Neural crest cell (in vitro differentiated cells): ENCODE measurements at places on chromosomes 6 and 20. TPM values are rescaled to one million over a fixed set of nuclear protein-coding genes. Genes with fewer than 3 reads are reported as not detected.

- DNase-seq = no peak
Measured at GRCh38 chr20:9689041-9689440, 149.8 kb downstream of the PAK5 start.

GRCh38 chr6:36714511-36714910 is 16.9 kb downstream of the RAB44 start:
- no peak for DNase-seq

DNA sequence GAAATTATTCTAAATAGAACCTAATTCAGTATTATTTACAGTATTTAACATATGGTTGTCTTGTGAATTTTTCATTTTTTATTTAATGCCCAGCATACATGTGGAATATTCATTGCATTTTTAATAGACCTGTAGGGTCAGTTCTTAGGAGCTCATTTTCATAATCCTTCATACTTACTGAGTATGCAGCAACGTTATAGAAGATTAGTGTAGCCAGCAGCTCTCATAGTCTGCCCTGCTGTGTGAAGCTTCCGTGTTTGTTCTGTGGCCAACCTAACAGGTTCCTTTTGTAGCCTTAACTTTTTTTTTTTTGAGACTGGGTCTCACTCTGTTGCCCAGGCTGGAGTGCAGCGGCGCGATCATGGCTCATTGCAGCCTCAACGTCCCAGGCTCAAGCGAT is 261.4 kb downstream of the ARID1B start:
- no peak for DNase-seq

- no peak for DNase-seq
Measured at GRCh38 chr6:34143196-34143883, 2.5 kb downstream of the GRM4 start.

- DNase-seq = no peak
Measured at GRCh38 chr20:47694021-47694818, 91.1 kb downstream of the SULF2 start.

- DNase-seq = no peak
Measured at GRCh38 chr6:161442420-161442819, 168.6 kb upstream of the AGPAT4 start.

DNA sequence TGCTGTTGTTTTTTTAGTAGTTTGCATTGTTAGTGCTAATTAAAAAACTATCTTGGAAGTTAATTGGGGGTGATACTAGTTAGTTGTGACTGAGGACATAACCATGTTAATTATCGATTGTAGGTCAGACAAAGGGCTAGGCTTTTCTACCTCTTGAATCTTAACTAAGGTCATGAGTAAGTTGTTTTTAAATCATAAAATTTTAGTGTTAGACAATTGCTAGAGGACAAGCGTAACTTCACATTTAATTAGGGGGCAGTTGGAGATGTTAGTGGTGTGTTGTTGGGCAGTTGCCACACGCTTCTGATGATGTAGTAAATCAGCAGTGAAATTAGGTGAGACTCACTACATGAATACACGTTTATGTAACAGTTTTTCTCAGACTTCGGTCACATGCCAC is 619.1 kb upstream of the FLRT3 start:
- no peak for DNase-seq

GRCh38 chr6:27771235-27771634 is 141.0 kb downstream of the OR2B2 start:
- no peak for DNase-seq

REM1 gene
- not detected in 2 replicates for total RNA-seq

HRH3 gene
- 0.75 and 0.86 TPM in 2 replicates for total RNA-seq
